ENCODE measurements at places on chromosomes 11 and 22.

DNA sequence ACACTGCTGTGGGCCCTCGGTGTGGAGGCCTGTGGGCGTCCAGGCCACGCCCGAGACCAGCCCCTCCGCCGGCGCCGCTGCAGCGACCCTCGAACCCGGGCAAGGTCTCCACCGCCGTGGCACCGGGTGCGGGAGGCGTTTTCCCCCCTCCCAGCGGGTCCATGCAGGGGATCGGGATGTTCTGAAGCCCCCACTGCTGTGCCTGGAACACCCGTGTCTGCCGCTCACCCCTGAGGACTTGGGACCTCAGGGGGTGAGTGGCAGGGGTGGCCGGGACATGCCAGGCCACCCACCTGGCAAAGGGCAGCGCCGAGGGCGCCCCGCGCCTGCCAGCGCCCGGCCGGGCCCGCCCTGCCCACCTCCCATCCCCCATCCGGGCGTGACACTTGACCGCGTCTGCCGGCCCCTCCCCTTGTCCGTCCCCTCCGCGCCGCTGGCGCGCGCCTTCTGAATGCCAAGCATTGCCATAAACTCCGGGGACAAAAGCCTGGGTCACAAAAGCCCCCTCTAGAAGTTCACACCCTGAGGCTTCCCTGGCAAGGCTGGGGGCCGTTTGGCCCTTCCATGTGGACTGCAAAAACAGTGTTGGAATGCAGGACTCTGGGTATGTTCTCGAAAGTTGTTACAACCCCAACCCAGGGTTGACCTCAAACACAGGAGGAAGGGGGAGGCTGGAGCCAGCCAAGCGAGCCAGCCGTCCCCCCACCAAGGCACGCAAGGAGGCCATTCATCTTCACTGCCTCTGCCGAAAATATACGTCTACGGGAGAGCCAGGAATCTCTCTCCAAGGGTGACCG lies 819 bp upstream of the KCNQ1OT1 start:
- peak; percentile 85 for DNase-seq

GRCh38 chr22:39251762-39252460 lies 7.1 kb upstream of the PDGFB start:
- no peak for DNase-seq

GRCh38 chr11:74818283-74818946 lies 69.8 kb downstream of the RNF169 start:
- no peak for DNase-seq

- DNase-seq = no peak
These were observed 60.5 kb upstream of the IZUMO1R start for GRCh38 chr11:94243571-94244515.

DNA sequence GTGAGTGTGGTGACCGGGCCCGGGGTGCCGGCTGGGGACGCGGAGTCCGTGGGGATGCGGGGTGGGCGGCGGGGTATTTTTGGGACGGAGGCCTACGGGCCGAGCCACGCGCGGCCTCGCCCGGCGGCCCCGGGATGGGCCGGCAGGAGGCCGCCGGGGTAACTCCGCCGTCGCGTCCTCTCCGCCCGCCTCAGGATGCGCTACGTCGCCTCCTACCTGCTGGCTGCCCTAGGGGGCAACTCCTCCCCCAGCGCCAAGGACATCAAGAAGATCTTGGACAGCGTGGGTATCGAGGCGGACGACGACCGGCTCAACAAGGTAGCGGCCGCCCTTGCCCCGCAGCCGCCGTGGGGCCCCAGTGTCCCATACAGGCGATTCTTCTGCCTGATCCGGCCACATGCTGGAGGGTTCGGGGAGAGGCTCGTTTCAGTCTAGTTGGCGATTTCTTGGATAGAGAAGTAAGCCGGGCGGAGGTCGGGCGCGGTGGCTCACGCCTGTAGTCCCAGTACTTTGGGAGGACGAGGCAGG lies 337 bp downstream of the RPLP2 start:
- DNase-seq = no peak
